EL (cell line): ENCODE measurements at places on chromosomes 5 and 9.

DNA sequence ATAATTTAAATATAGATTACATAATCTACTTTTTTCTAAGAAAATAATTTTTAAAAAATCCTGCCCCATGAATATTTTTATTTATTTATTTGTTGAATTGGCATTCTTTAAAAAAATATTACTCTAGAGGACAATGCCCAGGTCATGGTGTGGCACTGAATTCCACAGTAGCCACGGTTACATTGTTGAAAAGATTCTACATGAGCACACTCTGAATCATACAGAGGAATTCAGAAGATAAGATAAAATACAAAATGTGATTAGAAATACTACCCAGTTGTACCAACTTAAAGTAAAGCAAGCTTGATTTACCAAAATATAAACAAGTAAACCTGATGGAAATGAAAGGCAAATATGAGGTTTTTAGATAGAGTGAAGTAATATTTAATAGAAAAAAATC, 183.7 kb downstream of the HCN1 start:
- DNase-seq: no peak

- DNase-seq: peak; percentile 41
Observed at GRCh38 chr5:36369219-36369690, 67.6 kb upstream of the RANBP3L start.

DNA sequence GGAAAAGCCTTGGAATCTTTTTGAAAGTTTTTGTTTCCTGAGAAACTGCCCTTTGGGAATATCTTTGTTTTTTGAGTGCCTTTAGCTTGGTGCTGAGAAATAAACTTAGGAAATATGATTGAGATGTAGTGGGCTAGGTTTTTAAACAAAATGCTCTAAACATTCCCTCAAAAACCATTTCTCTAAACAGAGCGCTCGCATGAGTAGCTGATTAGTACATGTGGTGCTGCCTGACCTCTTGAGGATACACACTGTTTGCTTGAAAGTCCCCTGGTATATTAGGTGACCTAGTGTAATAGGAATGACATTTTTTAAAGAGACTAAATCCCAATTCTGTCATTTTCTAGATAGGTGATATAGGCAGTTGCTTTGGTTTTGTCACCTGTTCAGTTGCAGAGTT, 132.3 kb downstream of the ADAMTSL1 start:
- no peak for DNase-seq

GRCh38 chr9:70672161-70672649, 257.7 kb upstream of the KLF9 start:
- no peak for DNase-seq

- no peak for DNase-seq
Observed at GRCh38 chr9:113486327-113486726, 22.8 kb downstream of the RGS3 start.

- no peak for DNase-seq
Observed at GRCh38 chr5:145076040-145076439, 759.1 kb downstream of the PRELID2 start.

DNA sequence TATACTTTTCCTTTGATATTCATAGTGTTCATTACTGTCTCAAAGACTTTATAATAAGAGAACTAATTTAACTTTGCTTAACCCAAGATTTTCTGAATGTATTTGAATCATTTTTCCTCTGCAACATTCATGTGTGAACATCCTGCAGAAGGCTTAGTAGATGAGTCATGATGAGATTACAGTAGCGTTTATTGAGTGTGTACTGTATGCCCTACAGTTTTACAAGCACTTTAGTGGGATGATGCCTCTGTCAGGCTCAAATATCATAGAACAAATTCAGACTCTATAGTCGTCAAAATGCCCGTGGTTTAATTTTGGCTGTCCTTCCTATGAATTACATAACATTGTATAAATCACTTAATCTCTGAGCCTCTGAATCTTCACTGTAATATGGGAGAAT, 41.2 kb downstream of the FYB1 start:
- peak; percentile 66 for DNase-seq

GRCh38 chr5:138588013-138588788, 13.0 kb upstream of the HSPA9 start:
- DNase-seq: no peak

- peak; percentile 29 for DNase-seq
Observed at GRCh38 chr5:136210259-136210658, 17.3 kb upstream of the SMIM32 start.

DNA sequence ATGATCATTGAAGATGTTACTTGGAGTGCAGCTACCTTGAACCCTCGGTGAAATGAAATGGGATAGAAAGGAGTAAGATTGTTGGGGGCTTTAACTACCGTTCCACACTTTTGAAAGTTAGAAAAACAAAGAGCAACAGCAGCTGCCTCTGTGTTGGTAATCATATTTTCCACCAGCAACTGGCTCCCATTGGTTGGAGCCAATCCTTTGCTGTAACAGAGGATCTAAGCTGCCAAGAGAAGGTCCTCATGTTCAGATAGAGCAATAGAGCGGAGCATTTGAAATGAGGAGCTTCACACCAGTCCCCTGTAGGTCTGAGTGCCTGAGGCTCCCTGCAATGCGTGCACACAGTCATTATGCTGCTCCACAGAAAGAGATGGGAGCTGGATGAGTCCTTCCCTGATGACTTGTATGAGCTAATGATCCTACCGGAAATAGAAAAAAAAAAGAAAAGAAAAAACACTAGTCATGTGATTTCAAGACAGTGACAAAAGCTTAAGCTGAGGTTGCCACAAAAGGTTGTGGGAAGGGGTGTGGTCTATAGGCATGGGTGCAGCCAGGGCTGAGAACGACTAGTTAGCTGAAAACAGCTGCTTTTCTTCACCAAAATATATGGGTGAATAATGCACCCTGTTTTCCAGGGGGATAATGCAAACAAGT, 300.7 kb downstream of the MLLT3 start:
- no peak for DNase-seq

GRCh38 chr5:109410389-109411148, 795 bp upstream of the PJA2 start:
- peak; percentile 88 for DNase-seq

- peak; percentile 14 for DNase-seq
Observed at GRCh38 chr9:134136118-134136995, 475 bp downstream of the WDR5 start.

DNA sequence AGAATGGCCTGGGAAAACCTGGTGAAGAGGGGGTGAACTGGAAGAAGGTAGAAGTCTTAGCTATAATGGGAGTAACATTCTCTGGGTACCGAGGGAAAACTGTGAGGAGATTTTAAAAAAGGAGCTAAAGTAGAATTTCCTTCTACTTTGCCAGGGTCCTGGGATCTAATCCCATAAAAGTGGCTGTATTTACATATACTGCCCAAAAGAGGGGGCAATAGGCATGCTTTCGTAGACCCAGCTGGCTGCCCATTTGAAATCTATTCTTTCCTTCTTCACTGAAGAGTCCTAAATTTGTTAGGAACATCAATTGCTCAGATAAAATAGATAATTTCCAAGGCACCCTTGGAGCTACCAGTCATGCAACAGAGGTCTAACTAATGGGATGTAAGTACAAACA, 159.2 kb downstream of the CDC42SE2 start:
- peak; percentile 32 for DNase-seq

GRCh38 chr5:5384660-5385330, 37.7 kb upstream of the ICE1 start:
- DNase-seq: no peak

DNA sequence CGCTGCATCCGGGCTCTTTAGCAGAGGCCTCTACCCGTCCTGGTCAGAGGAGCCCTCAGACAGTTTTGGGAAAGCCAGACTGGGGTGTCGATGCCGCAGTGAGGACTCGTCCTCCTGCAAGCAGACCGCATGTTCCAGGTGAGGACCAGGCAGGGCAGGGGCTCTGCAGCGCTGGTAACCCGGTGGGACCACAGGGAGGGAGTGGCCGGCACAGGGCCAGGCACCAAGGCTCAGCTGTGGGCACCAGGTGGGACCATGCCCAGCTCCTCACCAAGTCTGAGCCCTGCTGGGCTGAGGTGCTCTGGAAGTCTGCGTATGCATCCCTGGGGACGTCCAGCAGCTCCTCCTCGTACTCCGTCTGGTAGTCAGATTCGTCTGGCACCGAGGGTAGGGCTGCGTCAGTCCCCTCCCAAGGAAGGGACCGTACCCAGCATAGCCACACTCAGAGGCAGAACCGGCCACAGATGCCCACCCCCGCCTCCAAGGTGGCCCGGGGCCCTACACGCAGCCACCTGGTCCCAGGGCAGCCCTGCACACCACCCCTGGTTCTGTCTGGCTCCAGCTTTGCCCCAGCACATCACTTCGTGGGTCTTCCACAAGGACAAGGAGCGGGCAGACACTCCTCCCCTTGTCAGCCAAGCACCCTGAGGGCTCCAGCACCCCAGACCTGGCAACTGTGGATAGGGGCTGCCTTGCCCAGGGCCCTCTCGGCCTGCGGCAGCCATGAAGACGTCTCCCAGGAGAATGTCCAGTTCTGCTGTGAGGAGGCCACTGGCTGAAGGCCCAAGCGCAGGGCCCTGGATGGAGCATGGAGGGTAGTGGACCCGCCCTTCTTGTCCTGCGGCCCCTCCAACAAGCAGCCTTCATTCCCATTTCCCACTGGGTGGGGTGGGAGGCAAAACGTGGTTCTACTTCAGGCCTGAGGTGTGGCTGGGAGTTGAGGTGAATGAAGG, 1.5 kb upstream of the NSMF start:
- no peak for DNase-seq
